ENCODE measurements at places on chromosomes 3 and 15.

GRCh38 chr3:17009826-17010225 lies 125.1 kb downstream of the PLCL2 start:
- DNase-seq, result no peak

- no peak for DNase-seq
Observed at GRCh38 chr15:68631601-68632051, 52.8 kb downstream of the CORO2B start.

- DNase-seq, result no peak
Observed at GRCh38 chr3:183515968-183516851, 39.3 kb downstream of the KLHL6 start.

- DNase-seq, result no peak
Observed at GRCh38 chr3:14209581-14210289, 31.1 kb downstream of the LSM3 start.

DNA sequence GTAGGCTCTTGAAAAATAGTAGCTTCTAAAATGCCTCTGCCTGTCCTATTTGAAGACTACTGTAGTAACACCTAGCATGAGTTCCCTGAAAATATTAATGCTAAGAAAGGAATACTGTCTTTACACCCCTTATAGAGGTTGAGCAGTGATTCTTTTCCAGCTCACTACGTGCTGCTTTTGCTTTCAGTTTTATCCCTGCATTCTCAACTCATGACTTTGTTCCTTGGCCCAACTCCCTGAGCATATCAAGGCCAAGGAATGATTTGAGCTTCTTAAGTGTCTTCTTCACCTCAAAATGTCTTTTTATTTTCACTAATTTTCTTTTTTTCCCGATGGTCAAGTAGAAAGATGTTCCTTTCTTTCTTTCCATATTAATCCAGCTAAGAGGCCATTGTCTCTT lies 16.5 kb upstream of the P2RY13 start:
- no peak for DNase-seq

DNA sequence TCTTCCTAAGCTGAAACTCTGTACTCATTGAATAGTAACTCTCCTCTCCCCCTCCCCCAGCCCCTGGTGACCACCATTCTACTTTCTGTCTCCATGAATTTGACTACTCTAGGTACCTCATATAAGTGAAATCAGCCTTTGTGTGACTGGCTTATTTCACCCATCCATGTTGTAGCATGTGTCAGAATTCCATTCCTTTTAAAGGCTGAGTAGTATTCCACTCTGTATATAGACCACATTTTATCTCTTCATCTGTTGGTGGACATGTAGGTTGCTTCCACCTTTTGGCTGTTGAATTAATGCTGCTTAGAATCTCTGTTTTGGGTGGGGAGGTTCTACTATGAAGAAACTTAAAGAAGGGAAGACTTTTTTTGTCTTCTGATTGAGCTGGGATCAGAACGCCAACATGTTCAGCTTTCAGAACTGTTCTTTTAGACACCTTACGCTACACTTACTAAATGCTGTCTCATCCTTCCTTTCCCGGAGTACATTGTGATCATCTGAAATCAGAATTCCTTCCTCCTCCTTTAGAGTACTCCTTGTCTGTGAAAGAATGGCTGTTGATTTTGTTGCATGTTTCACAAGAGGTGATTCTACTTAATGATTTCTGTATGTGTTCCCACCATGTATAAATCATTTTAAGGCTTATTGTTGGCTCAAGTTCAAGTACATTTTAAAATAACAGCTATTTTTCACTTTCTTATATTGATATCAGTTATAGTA lies 50.3 kb downstream of the MRPS25 start:
- no peak for DNase-seq

DNA sequence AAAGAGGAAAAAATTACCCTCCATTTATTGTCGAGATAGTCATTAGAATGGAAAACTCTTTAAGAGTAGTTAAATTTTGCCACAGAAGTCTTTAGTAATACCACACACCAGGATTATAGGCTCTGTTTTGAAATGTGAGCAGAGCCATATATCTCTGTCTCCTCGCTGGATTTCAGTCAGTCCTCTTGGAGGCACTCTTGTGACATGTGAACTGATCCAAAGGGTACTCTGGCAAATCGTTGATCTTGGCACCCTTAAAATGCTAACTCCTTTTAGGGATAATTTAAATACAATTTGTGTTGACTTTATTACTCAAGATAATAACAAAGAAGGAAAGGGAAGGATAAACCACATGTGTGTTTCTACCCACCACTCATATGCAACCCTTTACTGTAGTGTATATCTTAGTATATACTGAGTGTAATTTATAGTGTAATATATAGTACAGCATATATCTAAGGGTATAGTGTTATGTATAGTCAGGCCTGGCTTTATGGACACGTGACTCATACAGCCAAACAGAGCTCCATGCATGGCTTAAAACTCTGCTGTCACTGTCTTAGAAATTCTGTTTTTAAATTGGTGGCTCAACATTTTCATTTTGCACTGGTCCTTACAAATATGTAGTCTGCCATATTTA lies 12.3 kb upstream of the KPNA4 start:
- no peak for DNase-seq

- DNase-seq, result no peak
Observed at GRCh38 chr3:150764967-150765366, 2.0 kb upstream of the SIAH2 start.

DNA sequence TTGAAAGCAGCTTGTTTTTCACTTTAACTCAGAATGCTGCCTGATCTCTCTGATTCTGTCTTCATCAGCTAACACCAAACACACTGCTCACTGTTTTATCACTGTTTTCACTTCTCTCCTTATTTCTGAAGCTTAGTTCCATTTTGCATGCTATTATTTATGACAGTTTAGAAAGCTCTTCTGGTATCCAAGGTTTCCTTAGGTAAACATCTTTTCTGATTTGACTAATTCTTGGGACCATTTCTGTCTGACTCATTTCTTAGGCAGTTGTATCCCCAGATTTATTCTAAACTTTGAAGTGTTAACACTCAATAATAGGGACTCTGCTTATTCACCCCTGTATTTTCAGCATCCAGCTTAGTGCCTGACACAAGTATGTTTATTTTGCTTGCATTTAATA lies 167.7 kb downstream of the BCHE start:
- no peak for DNase-seq

DNA sequence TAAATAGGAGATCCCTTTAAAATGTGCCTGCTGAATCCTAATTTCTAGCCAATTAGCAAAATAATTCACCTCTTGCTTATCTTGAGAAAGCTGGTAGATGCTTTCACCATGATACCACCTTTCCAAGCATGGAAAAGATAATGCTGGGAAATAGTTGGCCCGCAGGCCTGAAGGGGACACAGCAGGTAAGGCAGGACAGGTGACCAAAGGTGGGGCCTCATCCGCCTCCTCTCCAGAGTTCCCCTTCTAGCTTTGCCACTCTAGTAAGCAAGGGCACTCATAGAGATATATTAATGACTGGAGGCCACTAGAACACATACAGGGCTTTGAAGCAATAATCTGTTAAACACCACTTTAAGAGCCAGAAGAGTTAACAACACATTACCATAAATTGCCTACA lies 45.5 kb downstream of the SATB1 start:
- no peak for DNase-seq

All from iPS DF 6.9 (cell line).